H9 (cell line): ENCODE measurements at places on chromosomes 7 and 10. TPM values are rescaled to one million over a fixed set of nuclear protein-coding genes. Genes with fewer than 3 reads are reported as not detected.
A peak's percentile ranks its signal among the peaks of the same experiment; 100 is the strongest.

GRCh38 chr7:28937619-28938018 is 20.5 kb downstream of the TRIL start:
- DNase-seq, result no peak

DNA sequence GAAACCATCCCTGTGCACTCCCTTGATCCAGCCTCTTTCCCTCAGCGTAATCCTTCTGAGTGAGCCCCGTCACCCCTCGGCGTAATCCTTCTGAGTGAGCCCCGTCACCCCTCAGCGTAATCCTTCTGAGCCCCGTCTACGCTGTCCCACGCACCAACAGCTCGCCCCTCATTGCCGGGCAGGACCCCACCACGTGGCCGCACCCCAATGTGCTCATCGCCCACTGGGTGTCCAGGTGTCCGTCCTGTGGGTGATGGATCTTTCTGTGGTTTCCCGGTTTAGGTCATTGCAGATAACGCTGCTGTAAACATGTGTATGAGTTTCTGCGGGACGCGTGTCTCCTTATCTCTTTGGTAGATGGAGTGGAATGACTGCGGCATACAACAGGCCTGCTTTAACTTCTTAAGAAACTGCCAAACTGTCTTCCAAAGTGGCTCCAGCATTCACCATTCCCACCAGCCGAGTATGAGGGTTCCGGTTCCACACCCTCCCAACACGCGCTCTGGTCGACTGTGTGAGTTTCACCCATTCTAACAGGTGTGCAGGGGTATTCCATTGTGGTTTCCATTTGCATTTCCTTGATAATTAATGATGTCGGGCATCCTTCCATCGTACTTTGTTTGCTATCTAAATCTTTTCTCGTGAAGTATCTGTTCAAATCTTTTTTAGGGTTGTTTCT is 42.1 kb upstream of the NKX6-2 start:
- peak; percentile 8 for DNase-seq

DNA sequence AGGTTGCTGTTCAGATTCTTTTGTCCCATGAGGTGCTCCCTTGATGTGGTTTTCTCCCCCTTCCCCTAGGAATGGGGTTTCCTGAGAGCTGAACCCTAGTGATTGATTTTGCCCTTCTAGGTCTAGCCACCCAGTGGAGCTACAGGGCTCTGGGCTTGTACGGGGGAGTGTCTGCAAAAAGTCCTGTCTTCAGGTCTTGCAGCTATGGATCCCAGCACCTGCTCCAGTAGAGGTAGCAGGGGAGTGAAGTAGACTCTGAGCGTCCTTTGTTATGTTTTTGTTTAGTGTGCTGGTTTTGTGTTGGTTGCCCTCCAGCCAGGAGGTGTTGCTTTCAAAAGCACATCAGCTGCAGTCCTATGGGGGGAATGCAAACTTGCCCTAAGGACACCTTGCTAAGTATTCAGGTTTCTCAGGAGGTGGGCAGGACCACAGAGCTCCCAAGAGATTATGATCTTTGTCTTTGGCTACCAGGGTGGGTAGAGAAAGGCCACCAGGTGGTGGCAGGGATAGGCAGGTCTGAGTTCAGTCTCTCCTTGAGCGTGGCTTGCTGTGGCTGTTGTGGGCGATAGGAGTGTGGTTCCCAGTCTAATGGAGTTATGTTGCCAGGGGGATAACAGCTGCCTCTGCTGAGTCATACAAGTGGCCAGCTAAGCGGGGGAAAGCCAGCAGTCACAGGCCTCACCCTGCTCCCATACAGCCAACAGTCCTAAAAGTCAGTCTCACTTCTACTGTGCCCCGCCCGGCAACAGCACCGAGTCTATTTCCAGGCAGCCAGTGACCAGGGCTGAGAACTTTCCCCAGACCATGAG is 92.4 kb upstream of the JCAD start:
- DNase-seq, result peak; percentile 49

- DNase-seq, result peak; percentile 94
Measured at GRCh38 chr7:101099969-101100781, 14.9 kb downstream of the TRIM56 start.

The TRIM50 gene
- total RNA-seq, result not detected in 2 replicates

The PON1 gene
- 0.15 and 0.90 TPM in 2 replicates for total RNA-seq

The AKR1C8 gene
- total RNA-seq, result not detected in 2 replicates

The PRKCQ gene
- 11.8 and 12.1 TPM in 2 replicates for total RNA-seq

The PHKG1 gene
- 0.42 and 0.64 TPM in 2 replicates for total RNA-seq
